ENCODE measurements at places on chromosomes 1 and 21.

GRCh38 chr1:198798923-198799386 is 160.1 kb downstream of the PTPRC start:
- no peak for DNase-seq

DNA sequence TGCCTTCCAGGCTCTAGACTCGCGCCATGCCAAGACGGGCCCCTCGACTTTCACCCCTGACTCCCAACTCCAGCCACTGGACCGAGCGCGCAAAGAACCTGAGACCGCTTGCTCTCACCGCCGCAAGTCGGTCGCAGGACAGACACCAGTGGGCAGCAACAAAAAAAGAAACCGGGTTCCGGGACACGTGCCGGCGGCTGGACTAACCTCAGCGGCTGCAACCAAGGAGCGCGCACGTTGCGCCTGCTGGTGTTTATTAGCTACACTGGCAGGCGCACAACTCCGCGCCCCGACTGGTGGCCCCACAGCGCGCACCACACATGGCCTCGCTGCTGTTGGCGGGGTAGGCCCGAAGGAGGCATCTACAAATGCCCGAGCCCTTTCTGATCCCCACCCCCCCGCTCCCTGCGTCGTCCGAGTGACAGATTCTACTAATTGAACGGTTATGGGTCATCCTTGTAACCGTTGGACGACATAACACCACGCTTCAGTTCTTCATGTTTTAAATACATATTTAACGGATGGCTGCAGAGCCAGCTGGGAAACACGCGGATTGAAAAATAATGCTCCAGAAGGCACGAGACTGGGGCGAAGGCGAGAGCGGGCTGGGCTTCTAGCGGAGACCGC is 2.0 kb upstream of the OLIG2 start:
- DNase-seq, result no peak

DNA sequence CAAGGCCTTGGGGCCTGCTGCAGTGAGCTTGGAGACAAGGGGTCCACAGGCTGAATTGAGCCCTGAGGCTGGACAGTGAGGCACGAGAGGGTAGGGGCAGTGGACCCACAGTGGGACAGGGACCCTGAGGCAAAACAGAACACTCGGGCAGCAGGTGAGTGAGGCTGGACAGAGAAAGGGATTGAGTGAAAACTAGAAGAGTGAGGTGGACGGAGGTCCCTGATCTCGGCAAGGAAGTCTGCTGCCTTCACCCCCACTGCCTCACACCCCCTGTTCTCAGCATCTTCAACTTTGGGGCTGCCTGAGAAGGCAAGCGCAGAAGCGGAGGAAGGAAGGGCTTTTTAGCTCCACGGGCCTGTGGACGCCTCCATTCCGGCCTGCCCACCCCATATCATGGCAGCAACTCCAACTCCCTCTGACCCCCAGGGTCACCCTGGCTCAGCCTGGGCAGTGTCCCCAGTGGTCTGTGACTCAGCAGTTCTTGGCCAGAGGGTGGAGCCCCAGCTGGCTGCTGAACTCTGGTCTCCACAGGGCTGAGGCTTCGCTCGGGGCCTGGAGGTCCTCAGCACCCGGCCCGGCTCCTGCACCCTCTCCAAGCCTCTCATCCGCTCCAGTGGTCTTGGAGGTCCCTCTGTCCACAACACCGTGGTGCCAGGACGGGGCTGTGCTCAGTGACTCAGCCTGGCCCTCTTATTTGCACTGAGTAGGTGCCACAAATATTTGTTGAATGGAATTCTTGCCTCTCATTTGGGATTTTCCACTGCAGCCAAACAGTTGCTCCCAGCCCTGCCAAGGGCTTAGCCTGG is 60.0 kb upstream of the EPS8L3 start:
- no peak for DNase-seq

GRCh38 chr21:40128891-40129290 is 261.7 kb downstream of the PCP4 start:
- DNase-seq, result no peak

DNA sequence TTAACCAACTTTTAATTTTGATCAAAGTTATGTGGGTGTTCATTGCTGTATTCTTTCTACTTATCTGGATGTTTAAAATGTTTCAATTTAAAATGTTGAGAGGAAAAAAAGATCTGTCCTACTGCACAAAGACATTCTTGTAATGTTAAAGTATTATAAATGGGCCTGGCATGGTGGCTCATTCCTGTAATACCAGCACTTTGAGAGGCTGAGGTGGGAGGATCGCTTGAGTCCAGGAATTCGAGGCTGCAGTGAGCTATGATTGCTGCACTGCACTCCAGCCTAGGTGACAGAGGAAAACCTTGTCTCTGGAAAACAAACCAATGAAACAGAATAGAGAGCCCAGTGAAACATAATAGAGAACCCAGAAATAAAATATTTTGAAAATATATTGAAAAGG is 65.5 kb upstream of the LRRC8B start:
- no peak for DNase-seq
